ENCODE measurements at places on chromosomes 16 and 17.

- no peak for DNase-seq
Observed at GRCh38 chr17:30952638-30953393, 18.0 kb upstream of the RNF135 start.

DNA sequence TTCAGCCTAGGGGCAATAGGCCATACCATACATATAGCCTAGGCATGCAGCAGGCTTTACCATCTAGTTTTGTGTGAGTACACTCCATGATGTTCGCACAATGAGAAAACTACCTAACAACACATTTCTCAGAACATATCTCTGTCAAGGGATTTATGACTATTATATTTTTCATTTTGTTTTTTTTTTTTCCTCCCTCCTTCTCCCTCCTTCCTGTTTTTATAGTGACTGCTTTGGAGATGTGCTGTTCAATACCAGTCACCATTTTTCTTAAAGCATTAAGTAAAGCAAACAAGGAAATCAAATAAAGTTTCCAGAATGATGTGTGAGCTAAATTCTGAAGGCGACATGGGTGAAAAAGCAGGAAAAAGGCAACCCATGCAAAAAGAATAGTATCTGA, 194.6 kb downstream of the STX8 start:
- no peak for DNase-seq

DNA sequence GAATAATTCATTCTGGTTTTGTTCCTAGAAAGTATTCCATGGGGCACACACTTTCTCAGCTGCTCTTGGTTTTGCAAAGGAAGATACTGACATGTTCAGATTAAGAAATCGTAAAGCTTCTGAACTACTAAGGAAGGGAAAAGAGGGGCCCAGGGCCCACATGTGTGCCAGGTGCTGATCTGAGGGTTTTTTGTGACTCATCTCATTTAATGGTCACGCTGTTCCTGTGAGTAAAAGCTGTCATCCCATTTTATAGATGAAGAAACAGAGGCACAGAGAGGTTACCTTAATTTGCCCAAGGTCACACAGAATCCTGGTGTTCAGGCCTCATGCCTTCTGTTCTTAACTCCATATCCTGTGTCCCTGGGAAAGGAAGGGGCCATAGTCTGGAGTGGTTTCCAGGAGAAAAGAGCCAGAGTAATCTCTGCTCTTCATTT, 113.2 kb downstream of the MSI2 start:
- no peak for DNase-seq

DNA sequence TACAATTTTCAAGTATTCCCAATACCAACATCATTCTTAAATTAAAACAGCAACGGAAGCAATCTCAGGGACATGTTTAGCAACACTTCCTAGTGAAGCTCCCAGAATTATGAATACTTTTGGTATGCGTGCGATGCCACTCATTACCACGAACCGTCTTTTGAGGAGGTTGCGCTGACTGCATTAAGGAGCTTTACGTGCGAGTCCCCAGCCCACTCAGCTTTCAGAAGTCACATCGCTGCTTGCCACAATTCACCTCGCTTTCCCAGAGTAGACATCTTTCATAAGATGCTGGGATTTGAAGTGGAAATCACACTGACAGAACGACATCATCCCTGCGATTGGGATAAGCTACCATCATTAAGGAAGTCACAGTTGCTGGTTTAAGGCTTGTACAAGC, 441.6 kb upstream of the HSBP1 start:
- no peak for DNase-seq

DNA sequence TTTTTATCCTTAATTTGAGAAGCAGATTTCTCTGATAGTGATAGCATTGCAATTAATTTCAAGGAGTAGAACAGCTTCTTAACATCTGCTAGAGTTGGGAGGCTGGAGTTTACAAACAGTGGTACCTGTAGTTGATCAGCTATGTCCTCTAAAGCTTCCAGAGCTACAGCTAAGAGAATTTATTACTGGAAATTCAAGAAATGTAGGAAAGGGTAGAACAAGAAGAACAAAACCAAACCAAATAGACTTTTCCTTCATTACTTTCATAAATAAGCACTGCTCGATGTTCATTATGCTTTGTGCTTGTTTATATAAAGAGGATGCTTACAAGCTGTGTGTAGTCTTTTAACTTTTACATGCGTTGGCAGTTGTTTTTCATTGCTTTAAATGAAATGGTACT, 333.6 kb upstream of the TBX2 start:
- DNase-seq = no peak

GRCh38 chr16:21179983-21180365, 21.5 kb downstream of the LDAF1 start:
- DNase-seq = no peak

GRCh38 chr17:34539881-34540280, 39.5 kb upstream of the TMEM132E start:
- DNase-seq = no peak

GRCh38 chr17:80879723-80880647, 111.7 kb upstream of the CHMP6 start:
- DNase-seq = no peak

DNA sequence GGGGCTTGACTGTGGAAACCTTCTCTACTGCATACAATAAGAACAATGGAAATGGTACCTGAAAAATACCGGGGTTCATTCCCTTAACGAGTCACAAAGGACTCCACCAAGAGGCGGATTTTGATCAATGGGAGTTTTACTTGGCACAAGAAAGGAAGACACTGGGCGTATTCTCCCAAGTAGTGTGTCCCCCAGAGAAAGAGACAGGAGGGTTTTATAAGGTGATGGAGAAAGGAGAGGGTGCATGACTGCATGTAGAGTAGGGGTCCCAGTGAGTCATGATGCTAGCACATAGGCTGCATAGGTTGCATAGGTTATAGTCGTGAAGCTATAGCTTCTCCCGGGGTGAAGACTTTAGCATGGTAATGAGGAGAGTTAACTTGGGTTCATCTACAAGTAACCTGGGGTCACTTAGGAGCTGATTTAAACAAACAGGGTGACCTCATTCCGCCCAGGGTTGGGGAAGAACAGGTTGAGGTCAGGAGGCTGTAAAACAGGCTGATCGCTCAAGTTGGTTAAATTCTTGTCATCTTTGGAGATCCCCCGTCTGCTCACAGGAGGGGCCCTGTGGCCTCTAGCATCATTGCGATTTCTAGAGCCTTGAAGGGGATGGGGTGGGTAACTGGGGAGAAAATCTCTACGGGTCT, 1.5 kb downstream of the MPV17L start:
- no peak for DNase-seq

DNA sequence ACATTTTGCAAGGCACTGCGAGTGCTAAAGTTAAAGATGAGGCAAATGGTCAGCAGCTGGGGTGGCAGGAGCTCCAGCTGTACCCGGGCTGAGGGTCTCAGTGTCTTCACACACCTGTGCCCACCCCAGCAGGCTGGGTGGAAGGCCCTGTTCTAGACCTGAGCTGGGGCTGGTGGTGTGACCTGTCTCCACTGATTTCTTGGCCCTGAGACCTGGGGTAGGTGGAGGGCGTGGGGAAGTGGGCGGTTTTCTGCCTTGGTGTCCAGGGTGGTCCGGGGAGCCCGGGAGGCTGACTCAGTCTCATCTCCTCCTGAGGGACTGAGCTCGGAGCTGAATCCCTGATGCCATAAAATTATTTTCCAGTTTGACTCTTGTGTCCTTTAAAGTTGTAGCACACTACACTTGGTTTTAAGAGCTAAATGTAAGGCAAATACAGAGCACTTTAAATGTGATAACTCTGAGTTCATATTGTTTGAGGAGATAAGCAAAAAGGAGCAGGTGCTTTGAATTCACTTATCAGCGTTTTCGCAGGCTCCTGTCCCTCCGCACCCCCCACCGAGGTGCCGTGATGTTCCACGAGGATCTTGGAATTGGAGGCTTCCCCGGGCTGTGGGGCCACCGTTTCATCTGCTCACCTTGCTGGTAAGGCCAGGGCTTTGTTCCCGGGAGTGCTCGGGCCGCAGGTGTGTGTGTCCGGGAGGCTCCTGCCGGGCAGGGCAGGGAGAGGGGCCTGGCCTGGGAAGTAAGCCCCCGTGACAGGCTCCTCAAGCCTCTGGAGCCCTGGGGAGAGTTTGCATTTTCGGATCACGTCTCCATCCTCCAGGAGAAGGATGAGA, 117.0 kb downstream of the AATF start:
- no peak for DNase-seq

GRCh38 chr17:73160980-73161630, 3.7 kb upstream of the SSTR2 start:
- no peak for DNase-seq

DNA sequence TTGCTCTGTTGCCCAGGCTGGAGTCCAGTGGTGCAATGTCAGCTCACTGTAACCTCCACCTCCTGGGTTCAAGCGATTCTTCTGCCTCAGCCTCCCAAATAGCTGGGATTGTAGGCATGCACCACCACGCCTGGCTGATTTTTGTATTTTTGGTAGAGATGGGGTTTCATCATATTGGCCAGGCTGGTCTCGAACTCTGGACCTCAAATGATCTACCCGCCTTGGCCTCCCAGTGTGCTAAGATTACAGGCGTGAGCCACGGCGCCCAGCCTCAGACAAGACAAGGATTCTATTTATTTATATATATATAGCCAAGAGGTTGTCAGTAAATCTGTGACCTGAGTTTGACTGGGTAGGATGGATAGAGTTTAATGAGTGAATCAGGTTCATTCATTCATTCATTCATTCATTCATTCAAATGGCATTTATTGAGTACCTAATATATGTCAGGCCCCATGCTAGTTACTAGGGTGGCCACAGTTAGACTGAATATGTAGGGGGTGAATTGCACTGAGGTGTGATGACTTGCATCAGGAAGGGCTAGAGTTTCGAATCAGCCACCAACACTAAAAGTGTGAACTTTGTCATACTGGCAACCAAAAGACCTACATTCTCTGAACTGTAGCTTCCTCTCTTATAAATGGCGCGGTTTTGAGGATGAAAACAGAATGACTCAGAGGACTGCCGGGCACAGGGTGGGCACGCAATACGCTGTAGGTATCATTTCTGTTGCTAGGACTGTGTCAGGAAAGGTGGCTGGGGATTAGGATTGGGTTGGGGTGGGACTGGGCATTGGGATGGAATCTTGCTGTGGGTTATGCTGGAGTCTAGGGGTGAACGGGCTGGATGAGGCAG, 37.8 kb downstream of the ITGAE start:
- DNase-seq = peak; percentile 80

GRCh38 chr16:4611337-4612021, 3.2 kb downstream of the UBALD1 start:
- DNase-seq = no peak

GRCh38 chr17:11490171-11490755, 108.0 kb upstream of the DNAH9 start:
- DNase-seq = no peak

GRCh38 chr17:57588086-57588485, 157.0 kb downstream of the CCDC182 start:
- no peak for DNase-seq

DNA sequence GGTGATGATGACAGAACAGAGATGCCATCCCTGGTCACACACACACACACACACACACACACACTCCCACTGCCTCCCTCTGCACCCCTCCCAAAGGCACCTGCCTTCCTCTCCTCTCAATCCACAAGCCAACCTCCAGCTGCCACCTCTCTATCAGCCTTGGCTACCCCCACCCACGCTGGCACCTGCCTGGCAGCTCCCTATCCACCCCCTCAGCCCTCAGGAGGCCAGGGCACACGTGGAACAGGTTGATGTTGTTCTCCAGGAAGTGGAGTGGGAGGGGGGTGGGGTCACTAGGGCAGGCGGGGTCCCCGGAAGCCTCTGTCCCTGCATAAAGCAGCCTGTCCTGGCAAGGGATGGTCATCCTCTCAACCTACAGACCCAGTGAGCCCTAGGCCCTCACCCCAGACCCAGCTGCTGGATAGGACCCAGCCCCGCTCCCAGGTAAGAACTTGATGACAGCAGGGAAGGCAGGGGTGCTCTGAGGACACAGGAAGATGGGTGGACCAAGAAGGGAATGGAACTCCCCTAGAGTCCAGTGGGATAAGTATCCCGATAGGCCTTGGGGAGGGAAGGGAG, at the start of gene GSDMA:
Gene GSDMA (plus strand): TSS at position 363 of the 579 bp plus-strand sequence. CDS start 2,684 bp downstream, outside the sequence.
- no peak for DNase-seq

GRCh38 chr16:69270831-69271230, 40.3 kb upstream of the VPS4A start:
- DNase-seq = no peak

DNA sequence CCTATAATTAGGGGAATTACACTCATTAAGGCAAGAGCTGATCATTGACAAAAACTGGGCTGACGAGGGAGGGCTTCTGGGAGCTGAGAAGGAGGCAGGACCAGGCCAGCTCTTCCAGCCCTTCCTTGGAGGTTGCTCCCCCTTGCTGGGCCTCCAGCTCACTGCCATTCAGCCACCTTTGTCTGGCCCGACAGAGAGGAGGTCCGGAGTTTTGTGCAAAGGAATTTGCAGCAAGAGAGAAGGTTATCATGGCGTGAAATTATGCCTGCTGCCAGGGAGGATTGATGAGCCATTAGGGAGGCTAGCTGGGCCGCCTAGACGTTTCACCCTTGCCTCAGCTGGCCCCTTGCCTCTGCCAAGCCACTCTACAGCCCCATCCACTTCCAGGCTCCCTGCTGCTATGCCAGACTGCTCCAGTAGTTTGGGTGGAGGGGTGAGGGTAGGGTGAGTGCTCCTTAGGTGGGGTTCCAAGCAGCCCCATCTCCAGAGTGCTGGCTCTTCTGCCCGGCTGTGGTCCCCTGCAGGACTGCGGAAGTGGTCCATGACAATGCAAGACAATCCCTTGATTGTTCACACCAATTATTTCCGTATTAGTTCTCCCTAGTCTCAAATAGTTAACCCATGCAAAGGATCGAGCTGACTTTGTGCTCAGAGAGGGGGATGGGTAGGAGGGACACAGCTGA, 17.1 kb upstream of the PHF12 start:
- no peak for DNase-seq

GRCh38 chr16:50265260-50265659, 1.1 kb upstream of the ADCY7 start:
- no peak for DNase-seq

DNA sequence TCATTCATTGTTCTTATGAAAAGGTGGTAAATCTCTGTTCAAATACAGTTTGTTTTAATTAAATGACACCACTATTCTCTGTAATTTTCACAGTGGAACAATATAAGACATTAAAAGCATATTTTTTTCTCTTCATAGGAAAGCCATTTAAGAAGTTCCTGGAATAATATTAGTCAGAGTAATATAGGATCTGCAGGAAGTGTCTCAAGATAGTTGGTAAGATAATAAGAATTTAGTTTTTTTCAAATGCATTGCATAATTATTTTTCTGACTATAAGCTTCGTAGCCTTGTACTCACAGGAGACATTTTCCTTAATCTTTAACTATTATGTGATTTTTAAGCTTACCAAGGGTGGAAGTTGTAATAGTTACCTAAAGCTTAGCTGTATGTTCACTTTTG, 16.9 kb downstream of the STXBP4 start:
- DNase-seq = no peak

- DNase-seq = no peak
Observed at GRCh38 chr17:51097708-51098446, 22.8 kb downstream of the SPAG9 start.

DNA sequence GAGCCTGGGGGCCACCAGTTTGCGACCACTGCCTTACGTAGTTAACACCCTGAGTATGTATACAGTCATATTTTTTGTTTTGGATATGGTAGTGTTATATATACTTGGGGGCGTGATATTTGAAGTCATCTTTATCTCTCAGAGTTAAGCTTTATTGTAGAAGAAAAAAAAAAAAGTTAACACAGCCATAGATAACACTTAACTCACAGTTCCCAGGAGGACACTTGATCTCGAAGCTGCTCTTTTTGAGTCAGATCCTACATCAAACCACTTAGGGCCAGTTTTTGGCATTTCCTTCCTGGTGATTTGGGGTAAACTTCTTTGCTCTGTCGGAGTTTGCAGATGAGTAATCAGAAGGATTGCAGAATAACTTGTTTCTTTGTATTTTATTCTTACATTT, 5.8 kb downstream of the ITPRIPL2 start:
- no peak for DNase-seq

Data from GM10248 (cell line).